SK-N-SH (cell line): ENCODE measurements at places on chromosomes 7 and 10.
A peak's percentile ranks its signal among the peaks of the same experiment; 100 is the strongest.

- peaks cover 22% of the 10 kb centered on the region for H3K4me1 ChIP-seq
- H3K27me3 ChIP-seq, result no peaks in the 10 kb centered on the region
- H3K4me3 ChIP-seq, result no peak overlapping the region
- no peak overlapping the region for H3K27ac ChIP-seq
- no peaks in the 10 kb centered on the region for H3K36me3 ChIP-seq
- no peak for DNase-seq
These were observed 25.8 kb upstream of the PCGF5 start for GRCh38 chr10:91194497-91195179.

- H3K27me3 ChIP-seq, result no peaks in the 10 kb centered on the region
- H3K4me1 ChIP-seq, result peaks cover 15% of the 10 kb centered on the region; the same call in 1 of the 2 replicates
These were observed 695 bp upstream of the VDAC2 start for GRCh38 chr10:75209921-75210281.

GRCh38 chr7:22176791-22177412 lies 180.1 kb downstream of the RAPGEF5 start:
- no peaks in the 10 kb centered on the region; the same call in 1 of the 2 replicates for H3K4me1 ChIP-seq
- no peak for DNase-seq
- H3K36me3 ChIP-seq, result no peaks in the 10 kb centered on the region
- no peak overlapping the region for H3K27ac ChIP-seq
- H3K27me3 ChIP-seq, result no peaks in the 10 kb centered on the region
- H3K4me3 ChIP-seq, result no peak overlapping the region

GRCh38 chr7:157293413-157293788 lies 43.4 kb upstream of the DNAJB6 start:
- H3K4me3 ChIP-seq, result no peak overlapping the region
- no peaks in the 10 kb centered on the region for H3K27me3 ChIP-seq
- DNase-seq, result no peak

DNA sequence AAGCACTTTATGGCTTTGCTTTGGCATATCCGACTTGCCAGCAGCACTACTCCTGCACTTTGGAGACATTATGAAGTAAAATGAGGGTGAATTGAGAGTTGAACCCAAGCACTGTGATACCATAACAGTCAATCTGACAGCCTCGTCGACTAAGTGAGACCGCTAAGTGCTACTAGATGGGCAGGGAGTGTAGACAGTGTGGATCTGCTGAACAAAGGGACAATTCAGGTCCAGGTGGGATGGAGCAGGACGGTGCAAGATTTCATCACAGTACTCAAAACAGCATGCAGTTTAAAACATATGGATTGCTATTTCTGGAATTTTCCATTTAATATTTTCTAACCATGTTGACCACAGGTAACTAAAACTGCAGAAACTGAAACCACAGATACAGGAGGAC lies 20.8 kb upstream of the PRTFDC1 start:
- H3K27ac ChIP-seq, result no peak overlapping the region
- H3K4me1 ChIP-seq, result no peaks in the 10 kb centered on the region
- DNase-seq, result no peak
- no peaks in the 10 kb centered on the region for H3K36me3 ChIP-seq

GRCh38 chr10:84038035-84038434 lies 101.3 kb upstream of the GHITM start:
- H3K36me3 ChIP-seq, result no peaks in the 10 kb centered on the region
- H3K27ac ChIP-seq, result no peak overlapping the region
- no peaks in the 10 kb centered on the region for H3K4me1 ChIP-seq
- no peaks in the 10 kb centered on the region for H3K27me3 ChIP-seq

- DNase-seq, result no peak
- no peaks in the 10 kb centered on the region for H3K36me3 ChIP-seq
- no peak overlapping the region for H3K4me3 ChIP-seq
- H3K4me1 ChIP-seq, result no peaks in the 10 kb centered on the region
These were observed 50.6 kb upstream of the ZNF716 start for GRCh38 chr7:57399251-57399940.

- H3K36me3 ChIP-seq, result peaks cover 7% of the 10 kb centered on the region
- H3K27ac ChIP-seq, result no peak overlapping the region
- H3K4me3 ChIP-seq, result no peak overlapping the region
- H3K4me1 ChIP-seq, result no peaks in the 10 kb centered on the region
- H3K27me3 ChIP-seq, result no peaks in the 10 kb centered on the region
These were observed 40.2 kb downstream of the WDR37 start for GRCh38 chr10:1096287-1096889.

DNA sequence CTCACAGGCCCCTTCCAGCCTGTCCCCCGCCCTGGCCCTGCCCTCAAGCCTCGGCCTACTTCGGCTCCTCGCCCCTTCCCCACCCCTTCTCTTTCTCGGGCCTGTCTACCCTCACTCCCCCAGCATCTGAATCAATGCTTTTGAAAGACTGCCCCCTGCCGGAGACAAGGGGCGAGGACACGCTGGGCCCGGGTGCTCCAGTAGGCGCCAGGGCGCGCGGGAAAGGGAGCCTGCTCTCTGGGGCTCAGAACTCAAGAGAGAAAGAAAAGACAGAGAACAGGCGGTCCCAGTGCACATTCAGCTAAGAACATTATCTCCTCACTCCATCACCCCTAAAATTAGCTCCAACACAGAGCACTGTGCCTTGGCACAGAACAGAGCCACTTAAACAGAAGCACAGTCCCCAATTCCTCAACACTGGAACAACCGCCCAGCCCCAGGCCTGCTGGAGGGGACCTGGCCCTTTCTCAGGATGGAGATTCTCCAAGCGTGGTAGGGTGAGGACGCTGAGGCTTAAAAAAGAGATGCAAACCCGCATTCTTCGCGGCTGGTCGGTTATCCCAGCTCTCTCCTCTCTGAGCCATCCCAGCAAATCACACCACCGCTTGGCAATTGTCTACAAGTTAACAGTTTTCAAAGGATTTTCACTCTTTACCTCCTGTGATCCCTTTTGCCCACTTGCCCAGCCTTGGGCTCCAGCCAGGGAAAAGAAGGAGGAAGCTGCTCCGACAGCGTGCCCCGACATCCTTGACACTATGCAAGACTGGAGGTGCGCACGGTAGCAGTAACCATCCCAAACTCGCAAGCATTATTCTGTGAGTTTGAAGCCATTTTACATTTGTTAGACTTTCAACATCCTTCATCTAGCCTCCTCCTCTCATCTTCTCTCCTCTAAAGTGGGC lies 2.1 kb downstream of the GIGYF1 start:
- peak overlapping the region; percentile 66 for H3K4me3 ChIP-seq
- peaks cover 18% of the 10 kb centered on the region for H3K4me1 ChIP-seq
- peak; percentile 98 for DNase-seq
- H3K27me3 ChIP-seq, result no peaks in the 10 kb centered on the region
- H3K36me3 ChIP-seq, result peaks cover 25% of the 10 kb centered on the region
- H3K27ac ChIP-seq, result peak overlapping the region; percentile 43

GRCh38 chr10:125158601-125159485 lies 1.5 kb downstream of the CTBP2 start:
- peaks cover 4% of the 10 kb centered on the region; the same call in 1 of the 2 replicates for H3K36me3 ChIP-seq
- H3K27me3 ChIP-seq, result no peaks in the 10 kb centered on the region
- H3K27ac ChIP-seq, result peak overlapping the region; percentile 98
- peaks cover 37% of the 10 kb centered on the region for H3K4me1 ChIP-seq
- peak overlapping the region; percentile 73 for H3K4me3 ChIP-seq

DNA sequence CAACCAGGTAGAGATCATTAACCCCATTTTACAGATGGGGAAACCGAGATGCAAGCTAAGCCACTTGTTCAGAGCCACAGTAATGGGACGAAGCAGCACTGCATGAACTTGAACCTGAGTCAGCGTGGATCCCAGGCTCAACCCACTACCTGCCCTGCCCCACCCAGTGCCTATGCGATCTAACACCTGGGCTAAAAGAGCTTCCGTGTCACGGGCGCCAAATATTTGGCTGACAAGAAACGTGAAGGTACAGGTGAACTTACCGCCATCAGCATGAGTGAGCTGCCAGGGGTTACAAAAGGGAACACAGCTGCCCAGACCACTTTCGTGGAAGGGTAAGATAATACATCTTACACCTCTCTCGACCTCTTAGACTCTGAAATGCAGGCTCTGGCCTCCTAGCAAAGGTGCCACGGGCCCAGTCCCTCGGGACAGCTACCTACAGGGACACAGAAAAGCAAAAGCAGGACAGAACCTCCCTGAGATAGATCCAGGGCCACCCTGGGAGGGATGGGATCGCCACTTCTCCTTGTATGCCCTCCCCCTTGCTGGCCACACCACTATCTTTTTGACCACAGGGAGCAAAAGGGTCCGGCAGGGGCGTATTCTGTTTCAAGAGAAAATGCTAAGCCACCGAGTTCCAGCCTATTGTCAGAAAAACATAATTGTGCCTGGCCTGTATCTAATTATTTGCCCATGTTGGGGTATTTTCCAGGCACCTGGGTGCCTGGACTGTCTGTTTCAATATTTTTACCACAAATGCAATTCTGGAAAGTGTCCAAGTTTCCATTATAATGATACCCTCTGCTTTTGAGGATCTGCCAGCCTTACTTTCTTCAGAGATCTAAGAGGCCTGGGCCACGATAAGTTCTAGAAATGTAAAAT lies 6.4 kb downstream of the CHST15 start:
- no peak overlapping the region for H3K27ac ChIP-seq
- peak; percentile 73 for DNase-seq
- no peaks in the 10 kb centered on the region for H3K36me3 ChIP-seq
- H3K27me3 ChIP-seq, result no peaks in the 10 kb centered on the region; the same call in 1 of the 2 replicates
- peaks cover 16% of the 10 kb centered on the region for H3K4me1 ChIP-seq

DNA sequence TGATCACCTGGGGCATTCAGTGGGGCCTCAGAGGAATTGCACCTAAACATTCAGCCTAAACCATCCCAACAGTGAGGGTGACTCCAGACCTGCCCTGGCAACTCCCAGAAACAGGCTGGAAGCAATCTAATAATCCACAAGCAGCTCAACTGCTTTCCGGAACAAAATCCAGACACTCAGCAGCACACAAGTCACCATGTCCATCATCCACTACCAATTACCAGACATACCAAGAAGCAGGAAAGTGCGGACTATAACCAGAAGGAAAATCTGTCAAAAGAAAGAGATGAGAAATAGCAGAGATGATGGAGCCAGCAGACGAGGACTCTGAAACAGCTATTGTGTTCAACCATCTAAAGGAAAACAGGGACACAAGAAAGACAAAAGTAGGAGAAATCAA lies 342.6 kb upstream of the ZMIZ1 start:
- H3K36me3 ChIP-seq, result no peaks in the 10 kb centered on the region
- no peak overlapping the region for H3K4me3 ChIP-seq
- H3K27ac ChIP-seq, result peak overlapping the region; percentile 47; the same call in 1 of the 2 replicates
- H3K27me3 ChIP-seq, result peaks cover 4% of the 10 kb centered on the region

DNA sequence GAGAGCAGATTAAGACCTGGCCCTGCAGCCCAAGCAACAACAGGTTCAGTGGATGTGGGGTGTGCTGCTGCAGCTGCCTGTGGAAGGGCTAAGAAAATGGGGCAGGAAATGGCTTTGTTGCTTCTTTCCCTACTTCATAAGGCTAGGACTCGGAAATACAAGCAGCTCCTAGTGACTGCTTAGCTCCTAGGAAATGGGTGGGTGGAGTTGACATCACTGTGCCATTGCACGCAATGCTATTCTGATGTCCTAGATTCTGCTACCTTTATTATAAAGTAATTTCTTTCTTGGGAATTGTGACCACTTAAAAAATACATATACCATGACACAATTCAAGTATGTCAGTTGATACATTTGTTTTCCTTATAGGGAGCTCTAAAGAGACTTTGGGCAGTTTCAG lies 155.8 kb downstream of the FANK1 start:
- H3K4me3 ChIP-seq, result no peak overlapping the region
- peaks cover 13% of the 10 kb centered on the region; the same call in 1 of the 2 replicates for H3K4me1 ChIP-seq
- H3K27me3 ChIP-seq, result no peaks in the 10 kb centered on the region
- H3K27ac ChIP-seq, result no peak overlapping the region

- H3K4me3 ChIP-seq, result no peak overlapping the region
- H3K27ac ChIP-seq, result no peak overlapping the region
- peaks cover 13% of the 10 kb centered on the region; the same call in 1 of the 2 replicates for H3K27me3 ChIP-seq
- no peaks in the 10 kb centered on the region for H3K36me3 ChIP-seq
- H3K4me1 ChIP-seq, result peaks cover 11% of the 10 kb centered on the region
These were observed 79.8 kb downstream of the CHN2 start for GRCh38 chr7:29274146-29275017.

DNA sequence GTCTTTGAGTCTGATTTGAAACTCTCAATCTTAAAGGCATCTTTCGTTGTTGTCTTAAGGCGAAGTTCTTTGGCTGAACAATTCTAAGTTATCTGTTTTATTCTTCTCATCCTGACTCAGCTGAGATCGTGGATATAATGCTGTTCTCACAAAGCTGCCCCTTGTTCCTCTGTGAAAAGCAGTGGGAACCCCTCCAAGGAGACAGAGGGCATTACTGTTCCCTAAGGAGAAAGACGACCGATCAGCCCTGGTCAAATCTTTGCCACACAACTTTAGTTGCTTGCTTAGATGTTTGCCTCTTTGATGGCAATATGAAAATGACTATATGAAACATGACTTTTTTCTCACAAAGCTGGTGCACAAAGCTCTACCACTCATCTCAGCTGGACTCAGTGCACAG lies 1016.7 kb downstream of the REEP3 start:
- H3K27me3 ChIP-seq, result no peaks in the 10 kb centered on the region
- no peaks in the 10 kb centered on the region for H3K36me3 ChIP-seq
- no peaks in the 10 kb centered on the region for H3K4me1 ChIP-seq

DNA sequence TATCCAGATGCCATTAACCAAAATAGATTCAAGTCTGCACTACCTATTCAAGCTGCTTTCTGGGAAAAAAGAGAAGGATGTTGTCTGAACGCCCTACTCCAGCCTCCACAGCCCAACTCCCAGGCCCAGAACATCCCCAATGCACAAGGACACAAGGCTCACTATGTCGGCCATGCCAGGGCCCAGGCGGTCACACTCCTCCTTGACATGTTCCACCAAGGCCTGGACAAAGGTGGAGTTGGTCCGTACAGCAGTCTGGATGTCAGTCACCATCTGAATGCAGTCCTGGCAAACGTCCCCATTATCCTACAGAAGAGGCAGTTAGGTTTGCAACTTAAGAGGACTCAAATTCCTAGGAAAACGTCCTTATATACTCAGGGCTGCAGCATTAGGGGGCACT lies 23.2 kb downstream of the PSAP start:
- DNase-seq, result no peak
- H3K4me3 ChIP-seq, result no peak overlapping the region
- no peaks in the 10 kb centered on the region; the same call in 1 of the 2 replicates for H3K4me1 ChIP-seq

DNA sequence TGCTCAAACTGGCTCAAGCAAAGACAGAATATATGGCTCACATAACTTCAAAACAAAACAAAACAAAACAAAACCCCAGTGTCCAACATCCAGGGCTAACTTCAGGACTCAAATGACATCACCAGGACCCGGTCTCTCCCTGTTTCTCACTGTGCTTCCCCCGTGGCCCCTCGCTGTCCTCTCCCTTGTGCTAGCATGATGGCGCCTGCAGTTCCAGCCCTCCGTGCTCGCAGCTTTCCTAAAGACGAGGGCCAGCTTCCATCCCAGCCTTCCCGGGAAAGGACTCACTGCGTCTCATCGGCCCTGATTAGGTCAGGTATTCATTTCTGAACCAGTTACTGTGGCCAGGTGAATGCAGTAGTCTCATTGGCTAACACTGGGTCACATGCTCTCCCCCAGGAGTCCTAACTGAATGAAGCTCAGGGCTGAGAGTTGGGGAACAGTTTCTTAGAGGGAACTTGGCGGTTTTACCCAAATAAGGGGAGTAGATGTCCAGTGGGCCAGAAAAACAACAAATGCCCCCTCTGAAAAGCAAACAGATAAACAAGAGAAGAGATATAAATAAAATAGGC lies 33.0 kb upstream of the CTBP2 start:
- H3K4me3 ChIP-seq, result no peak overlapping the region
- H3K27ac ChIP-seq, result no peak overlapping the region
- H3K36me3 ChIP-seq, result no peaks in the 10 kb centered on the region
